ENCODE measurements at places on chromosomes 16 and 17.

GRCh38 chr17:9900784-9901183 lies 4.3 kb downstream of the RCVRN start:
- no peak for DNase-seq

- no peak for DNase-seq
These were observed 25.9 kb upstream of the EFCAB13 start for GRCh38 chr17:47297661-47298400.

DNA sequence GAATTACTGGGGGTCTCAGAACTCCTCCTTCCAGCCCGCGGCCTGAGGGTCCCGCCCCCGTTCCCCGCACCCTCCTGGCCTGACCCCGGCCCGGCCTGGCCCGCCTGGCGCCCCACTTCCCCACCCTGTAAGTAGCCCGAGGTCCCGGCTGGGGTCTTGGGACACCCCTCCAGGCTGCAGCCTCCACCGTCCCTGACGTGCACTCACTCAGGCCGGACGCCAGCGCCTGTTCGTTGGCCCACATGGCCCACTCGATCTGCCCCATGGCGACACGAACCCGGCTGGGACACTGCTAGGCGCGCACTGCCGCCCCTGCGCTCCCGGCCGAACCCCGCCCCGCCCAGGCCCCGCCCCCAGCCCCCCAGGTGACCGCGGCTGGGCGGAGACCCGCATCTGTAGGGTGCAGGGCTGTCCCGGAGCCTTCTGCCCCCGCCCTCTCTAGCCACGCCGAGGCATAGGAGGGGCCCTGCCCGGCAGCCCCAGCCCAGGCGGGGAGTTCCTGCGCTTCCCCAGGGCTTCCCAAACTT lies at the start of gene CYBA:
CYBA (minus strand) TSS at position 305 of the 527 bp plus-strand sequence; CDS start at position 265, 40 bp downstream.
- DNase-seq = peak; percentile 13

GRCh38 chr17:66605541-66605940 lies 229.4 kb upstream of the CACNG5 start:
- no peak for DNase-seq

- DNase-seq = peak; percentile 73
These were observed 13.2 kb downstream of the RPH3AL start for GRCh38 chr17:339193-340061.

- no peak for DNase-seq
These were observed 558 bp downstream of the PEX12 start for GRCh38 chr17:35577830-35578196.

GRCh38 chr17:77451894-77452852 lies 311.4 kb downstream of the SEC14L1 start:
- peak; percentile 46 for DNase-seq
